Renal cortical epithelial cell (primary cell): ENCODE measurements at places on chromosomes 4 and X. TPM values are rescaled to one million over a fixed set of nuclear protein-coding genes. Genes with fewer than 3 reads are reported as not detected.

ZNF185 gene
- total RNA-seq = 45.3 and 63.4 TPM in 2 replicates

LAMP2 gene
- total RNA-seq = 183 and 243 TPM in 2 replicates

SMR3B gene
- total RNA-seq = not detected in 2 replicates

SSX4 gene
- total RNA-seq = not detected in 2 replicates
